ENCODE measurements at places on chromosomes 16 and 17. TPM values are rescaled to one million over a fixed set of nuclear protein-coding genes. Genes with fewer than 3 reads are reported as not detected.

Gene PLEKHG4
- 6.3 TPM for total RNA-seq

Gene DERL2
- 31.2 TPM for total RNA-seq

Gene ANKRD40CL
- total RNA-seq: not detected

Gene GCGR
- not detected for total RNA-seq

GRCh38 chr17:2363851-2364762 is 26.8 kb downstream of the SGSM2 start:
- no peak for DNase-seq
- H3K27me3 ChIP-seq: no peaks in the 10 kb centered on the region
- peaks cover 78% of the 10 kb centered on the region for H3K36me3 ChIP-seq
- H3K4me1 ChIP-seq: peaks cover 7% of the 10 kb centered on the region
- no peak overlapping the region for H3K27ac ChIP-seq

DNA sequence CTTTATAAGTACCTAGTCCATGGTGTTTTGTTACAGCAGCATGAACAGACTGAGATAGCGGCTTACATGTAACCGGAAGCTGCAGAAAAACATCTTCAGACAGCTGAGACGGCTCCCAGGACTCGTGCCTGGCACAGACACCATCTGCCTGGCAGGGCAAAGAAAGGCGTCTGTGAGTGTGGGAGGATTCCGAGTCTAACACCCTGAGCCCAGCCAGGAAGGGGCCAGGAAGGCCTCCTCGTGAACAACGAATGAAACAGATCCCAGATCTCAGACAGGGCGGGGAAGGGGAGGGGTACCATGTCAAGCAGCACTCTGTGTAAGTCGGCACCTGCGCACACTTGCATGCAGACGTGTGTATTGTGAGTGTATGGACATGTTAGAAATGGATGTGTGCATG is 4.4 kb upstream of the CSNK1D start:
- peaks cover 40% of the 10 kb centered on the region for H3K4me1 ChIP-seq
- H3K4me3 ChIP-seq: no peak overlapping the region
- no peak for DNase-seq
- no peaks in the 10 kb centered on the region for H3K27me3 ChIP-seq
- no peak overlapping the region for H3K27ac ChIP-seq

Gene JPH3
- total RNA-seq: not detected

Gene TBC1D3
- total RNA-seq: not detected

DNA sequence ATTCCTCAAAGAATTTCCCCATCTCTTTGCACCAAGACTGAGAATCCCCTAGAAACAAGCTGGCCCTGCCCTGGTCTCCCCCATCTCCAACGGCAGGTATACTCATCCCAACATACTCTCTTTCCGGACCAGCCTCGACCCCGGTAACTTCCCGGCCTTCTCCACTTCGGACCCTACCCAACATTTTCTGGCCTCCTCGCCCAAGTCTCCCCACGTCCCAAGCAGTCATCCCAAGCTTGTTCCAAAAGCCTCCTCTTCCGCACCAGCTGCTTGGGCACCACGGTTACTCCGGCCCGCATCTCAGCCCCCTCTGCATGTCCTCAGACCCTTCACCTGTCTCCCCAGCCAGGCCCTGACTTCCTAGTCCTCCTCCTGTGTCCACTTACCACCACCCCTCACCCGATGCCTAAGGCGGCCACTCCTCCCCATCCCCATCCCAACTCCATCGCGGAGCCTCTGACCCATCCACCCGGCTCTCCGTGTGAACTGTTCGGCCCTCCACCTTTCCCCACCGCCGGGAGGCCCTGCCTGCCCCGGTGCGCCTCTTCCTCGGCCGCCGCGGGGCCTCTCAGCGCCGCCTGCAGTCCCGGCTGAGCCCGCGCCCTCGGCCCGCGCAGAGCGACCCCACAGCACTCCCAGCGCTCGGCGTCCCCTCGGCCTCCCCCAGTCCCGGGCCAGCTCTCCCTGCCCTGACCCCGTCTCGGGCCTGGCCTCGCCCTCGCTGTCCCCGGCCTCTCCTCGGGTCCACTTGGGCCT is 994 bp downstream of the PITPNA start:
- peak overlapping the region; percentile 80 for H3K4me3 ChIP-seq
- H3K27me3 ChIP-seq: no peaks in the 10 kb centered on the region
- H3K36me3 ChIP-seq: no peaks in the 10 kb centered on the region
- H3K4me1 ChIP-seq: peaks cover 60% of the 10 kb centered on the region
- H3K27ac ChIP-seq: peak overlapping the region; percentile 98

DNA sequence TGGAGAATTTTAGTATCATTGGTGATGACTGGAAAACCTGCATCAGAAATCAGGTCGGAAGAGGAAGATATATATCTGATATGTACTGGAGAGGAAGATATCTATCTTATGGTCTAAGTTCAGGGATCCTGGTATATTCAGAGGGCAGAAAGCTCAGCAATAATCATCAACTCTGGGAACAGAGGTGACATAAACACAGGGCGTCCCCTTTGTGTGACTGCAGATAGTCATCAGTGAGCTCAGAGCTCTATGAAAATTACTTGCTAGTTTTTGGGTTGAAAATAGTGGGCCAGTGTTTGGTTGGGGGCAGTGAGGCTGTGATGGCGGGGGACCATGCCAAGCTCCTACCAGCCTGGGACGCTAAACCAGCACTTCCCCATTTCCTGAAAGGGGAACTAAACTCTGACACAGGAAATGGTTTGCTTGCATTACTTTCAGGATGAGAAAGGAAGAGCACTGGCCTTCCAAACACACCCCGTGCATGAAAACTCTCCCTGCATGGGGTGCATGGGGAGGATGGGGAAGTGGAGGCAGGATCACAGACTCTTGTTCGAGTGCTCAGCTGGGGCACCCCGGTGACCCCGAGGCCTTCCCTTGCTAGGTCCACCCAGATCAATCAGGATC is 15.8 kb downstream of the NOD2 start:
- peak overlapping the region; percentile 84 for H3K27ac ChIP-seq
- DNase-seq: no peak
- H3K4me1 ChIP-seq: peaks cover 64% of the 10 kb centered on the region

GRCh38 chr16:81445143-81445961 is 744 bp downstream of the CMIP start:
- peak overlapping the region; percentile 91 for H3K4me3 ChIP-seq
- no peak for DNase-seq
- H3K27me3 ChIP-seq: no peaks in the 10 kb centered on the region
- peaks cover 27% of the 10 kb centered on the region for H3K4me1 ChIP-seq

Gene ATXN1L
- total RNA-seq: 8.9 TPM
